ENCODE measurements at places on chromosomes 7 and 10.

GRCh38 chr7:107591421-107591820 is 11.4 kb downstream of the BCAP29 start:
- no peak for DNase-seq

GRCh38 chr10:44309939-44310761 is 74.7 kb downstream of the CXCL12 start:
- no peak for DNase-seq

- no peak for DNase-seq
These were observed 35.5 kb upstream of the WASL start for GRCh38 chr7:123784263-123784662.

DNA sequence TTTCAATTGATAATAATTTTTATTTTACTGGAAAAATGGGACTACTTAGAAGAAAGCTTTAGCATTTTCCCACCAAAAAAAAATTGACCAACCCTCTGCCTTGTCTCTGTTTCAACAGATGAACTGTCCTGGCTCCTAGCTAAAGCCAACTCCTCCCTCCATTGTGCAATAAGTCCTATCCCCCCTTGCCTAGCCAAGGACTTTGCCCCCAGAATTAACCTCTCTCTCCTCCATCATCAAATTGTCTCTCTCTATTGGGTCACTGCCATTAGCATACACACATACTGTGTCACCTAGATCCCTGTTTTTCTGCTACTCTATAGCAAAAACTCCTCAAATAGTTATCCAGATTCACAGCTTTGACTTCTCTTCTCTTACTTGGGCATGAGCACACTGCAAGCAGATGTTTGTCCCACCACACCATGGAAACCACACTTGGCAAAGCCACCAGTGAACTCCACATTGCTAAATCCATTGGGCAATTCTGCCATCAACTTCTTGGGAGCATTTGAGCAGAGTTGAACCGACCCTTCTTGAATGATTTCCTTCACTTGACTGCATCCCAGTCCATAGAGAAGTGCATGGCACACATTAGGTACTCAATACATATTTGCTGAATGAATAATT is 91.4 kb upstream of the NEBL start:
- DNase-seq, result no peak

GRCh38 chr10:130141878-130142277 is 5.7 kb downstream of the GLRX3 start:
- no peak for DNase-seq

GRCh38 chr10:14173706-14174594 is 156.8 kb downstream of the FRMD4A start:
- no peak for DNase-seq

DNA sequence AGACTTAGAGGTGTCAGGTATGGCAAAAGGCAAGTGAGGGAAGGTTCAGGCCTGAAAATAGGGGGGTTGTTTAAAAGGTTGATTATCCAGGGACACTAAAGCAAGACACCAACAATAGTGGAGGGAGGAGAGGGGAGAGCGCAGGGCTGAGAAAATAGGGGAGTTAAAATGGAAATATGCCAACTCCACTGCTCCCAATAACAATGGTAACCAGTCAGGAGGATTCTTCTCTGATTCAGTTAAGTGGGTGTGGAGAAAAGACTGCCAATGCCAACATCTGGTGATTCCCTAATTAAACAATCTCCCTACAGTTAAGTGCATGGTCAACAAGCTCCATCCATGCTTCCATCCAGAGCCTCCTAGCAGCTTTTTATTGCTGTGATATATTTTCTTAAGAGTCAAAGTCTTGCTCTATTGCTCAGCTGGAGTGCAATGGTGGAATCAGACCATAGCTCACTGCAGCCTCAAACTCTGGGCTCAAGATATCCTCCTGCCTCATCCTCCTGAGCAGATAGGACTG is 183.3 kb downstream of the JAZF1 start:
- DNase-seq, result no peak

DNA sequence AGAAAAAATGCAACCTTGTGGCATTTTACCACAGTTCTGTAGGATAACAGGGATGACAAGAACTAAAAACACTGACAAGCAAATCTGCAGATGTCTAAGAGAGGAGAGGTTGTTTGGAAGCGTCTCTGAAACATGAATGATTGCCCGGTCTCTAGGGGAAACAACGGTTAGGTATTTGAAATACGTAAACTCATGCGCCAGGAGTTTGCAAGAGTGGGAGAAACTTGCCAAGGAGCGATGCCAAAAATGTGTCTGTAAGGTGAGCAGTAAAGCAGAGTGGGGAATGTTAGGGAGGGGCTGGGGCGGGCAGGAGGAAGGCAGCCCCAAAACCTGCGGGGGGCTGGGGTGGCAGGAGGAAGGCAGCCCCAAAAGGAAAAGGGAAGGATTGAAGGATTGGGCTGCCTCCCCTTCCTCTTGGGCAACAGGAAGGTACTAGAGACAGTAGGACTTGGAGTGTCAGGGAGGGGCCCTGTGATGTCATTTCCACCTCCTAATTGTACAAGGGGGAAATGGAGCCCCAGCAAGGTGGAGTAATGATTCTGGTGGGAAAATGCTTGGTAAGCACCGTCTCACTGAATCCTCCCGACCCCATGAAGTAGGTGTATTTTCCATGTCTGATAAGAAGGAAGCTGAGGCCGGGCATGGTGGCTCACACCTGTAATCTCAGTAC is 33.2 kb upstream of the PLEKHA1 start:
- no peak for DNase-seq

GRCh38 chr10:26737730-26738129 is 40.2 kb downstream of the PDSS1 start:
- DNase-seq, result no peak

DNA sequence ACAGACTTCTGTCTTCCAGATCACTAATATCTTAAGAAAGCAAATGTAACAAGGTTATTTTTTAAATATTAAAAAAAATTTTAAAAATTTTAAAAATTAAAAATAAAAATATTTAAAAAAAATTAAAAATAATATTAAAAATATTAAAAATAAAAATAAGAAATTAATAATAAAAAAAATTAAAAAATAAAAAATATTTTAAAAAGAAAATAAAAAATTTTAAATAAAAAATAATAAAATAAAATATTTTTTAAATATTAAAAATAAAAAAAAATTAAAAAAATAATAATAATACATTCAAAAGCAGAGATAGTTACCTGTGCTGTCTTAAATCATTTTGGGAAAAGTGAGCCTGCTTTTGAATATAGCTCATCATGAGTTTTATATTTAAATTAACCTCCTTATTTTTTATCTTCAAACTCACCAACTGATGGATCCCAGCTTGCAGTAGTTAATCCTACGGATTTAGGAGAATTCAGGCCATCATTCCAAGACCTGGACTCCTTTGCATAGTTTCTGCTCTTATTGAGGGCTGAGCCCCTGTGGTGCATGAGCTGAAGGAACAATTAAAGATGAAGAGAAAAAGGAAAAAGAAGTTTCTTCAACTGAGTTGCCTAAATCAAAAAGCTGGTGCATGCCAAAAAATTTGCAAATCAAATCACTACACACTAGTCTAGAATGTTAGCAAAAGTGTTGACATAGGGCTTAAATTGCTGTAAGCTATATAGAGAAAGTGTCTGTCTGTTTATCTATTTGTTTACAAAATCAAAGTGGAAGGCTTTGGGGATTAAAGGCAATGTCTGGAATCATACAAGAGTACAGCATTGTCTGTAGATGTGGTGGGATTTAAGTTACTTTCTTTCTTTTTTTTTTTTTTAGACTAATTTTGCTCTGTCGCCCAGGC is 50.5 kb upstream of the ZNF438 start:
- DNase-seq, result no peak

GRCh38 chr10:25811052-25811685 is 122.9 kb upstream of the MYO3A start:
- no peak for DNase-seq
